ELR (cell line): ENCODE measurements at places on chromosomes 11 and 22.

GRCh38 chr11:20055312-20055711 lies 105.0 kb downstream of the DBX1 start:
- no peak for DNase-seq

DNA sequence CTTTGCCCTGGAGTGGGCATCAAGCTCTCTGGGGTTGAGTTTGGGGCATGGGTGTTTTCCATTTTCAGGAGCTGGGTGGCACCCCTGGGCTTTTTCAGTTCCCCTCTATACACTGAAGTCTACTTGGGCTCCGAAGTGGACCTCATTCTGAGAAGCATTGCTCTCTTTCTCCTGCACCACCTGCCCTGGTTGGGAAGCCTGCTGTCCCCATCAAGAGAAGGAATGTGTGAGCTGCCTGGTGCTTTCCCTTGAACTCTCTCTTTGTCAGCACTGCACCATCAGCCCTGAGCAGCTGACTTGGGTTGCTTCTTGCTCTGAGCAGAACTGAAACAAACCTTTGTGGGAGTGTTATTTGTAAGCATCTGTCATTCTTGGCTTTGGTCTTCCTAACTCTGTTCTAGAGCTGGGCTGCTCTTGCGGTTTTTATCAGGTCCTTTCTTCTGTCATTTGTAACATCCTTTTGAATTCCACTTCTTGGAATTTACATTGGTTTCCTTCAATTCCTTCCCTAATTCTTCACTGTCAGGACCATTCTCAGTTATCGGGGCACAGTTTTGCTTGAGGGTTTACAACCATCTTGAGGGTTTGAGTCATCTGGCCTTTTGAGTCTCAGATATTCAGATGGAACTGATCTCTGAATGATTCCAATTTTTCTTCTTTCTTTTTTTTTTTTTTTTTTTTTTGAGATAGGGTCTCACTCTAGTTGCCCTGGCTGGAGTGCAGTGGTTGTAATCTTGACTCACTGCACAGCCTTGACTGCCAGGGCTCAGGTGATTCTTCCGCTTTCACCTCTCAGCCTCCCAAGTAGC lies 20.5 kb downstream of the UBE2L3 start:
- no peak for DNase-seq

- no peak for DNase-seq
These were observed 48.5 kb upstream of the PPP2R1B start for GRCh38 chr11:111814557-111815320.

DNA sequence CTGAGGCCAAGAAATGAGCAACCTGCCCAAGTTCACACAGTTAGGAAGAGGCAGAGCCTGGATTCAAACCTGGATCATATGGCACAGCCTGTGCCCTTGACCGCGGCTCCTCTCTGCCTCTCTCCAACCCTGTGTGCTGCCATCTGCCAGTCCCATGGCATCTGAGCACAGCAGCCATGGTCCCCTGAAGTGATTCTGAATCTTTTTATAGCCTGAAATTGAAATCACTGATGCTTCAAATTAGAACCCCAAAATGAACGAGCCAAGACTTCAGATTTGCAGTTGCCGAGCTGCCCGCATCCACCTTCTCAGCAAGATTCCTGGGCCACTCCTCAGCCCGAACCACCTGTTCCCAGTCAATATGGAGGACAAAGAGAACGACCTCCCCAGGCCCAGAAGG lies 252.7 kb downstream of the CTTN start:
- DNase-seq: no peak

DNA sequence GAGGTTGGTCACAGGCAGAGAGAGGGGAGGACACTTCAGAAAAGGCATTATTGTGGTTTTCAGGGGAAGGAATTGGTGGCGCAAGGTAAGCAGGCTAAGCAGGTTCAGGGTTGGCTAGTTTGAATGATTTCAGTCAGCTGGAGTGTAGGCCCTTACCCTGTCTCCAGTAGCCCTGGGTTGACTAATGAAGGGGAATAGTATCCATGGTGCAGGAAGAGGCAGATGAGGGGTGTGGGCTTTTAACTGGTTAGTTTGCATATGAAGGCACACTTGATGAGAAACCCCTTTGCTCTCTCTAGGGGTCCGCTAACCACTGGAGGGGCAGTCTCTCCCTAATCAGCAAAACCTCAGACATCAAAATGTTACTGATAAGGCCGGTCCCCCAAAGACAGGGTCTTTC lies 249.7 kb downstream of the AASDHPPT start:
- no peak for DNase-seq

DNA sequence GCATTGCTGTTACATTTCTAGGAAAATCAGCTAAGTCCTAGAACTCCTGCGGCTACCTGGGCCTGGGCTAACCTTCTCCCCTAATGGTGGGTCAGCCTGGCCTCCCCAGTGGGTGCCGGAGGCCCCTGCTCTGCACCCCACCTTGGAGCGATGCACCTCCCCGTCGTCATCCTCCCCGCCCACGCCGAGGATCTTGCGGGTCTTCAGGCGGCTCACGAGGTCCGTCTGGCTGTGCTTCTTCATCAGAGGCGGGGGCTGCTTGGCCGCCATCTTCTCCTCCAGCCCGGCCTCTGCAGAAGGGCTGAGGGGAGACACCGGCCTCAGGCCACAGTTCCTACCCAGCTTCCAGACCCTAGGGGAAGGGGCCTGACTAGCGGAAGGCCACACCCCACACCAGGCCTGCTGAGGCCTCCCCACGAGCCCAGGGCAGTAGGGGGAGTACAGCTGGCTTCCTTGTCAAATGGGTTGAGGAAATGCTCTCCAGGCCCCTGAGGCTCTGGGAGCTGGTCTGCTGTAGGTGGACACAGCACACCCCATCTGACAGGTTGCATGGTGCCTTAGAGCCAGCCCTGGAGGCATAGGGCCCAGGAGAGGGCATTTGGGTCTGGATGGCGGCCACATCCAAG lies 12.5 kb downstream of the TP53I11 start:
- no peak for DNase-seq

- DNase-seq: peak; percentile 58
These were observed 135.8 kb upstream of the SPON1 start for GRCh38 chr11:13826505-13827278.

DNA sequence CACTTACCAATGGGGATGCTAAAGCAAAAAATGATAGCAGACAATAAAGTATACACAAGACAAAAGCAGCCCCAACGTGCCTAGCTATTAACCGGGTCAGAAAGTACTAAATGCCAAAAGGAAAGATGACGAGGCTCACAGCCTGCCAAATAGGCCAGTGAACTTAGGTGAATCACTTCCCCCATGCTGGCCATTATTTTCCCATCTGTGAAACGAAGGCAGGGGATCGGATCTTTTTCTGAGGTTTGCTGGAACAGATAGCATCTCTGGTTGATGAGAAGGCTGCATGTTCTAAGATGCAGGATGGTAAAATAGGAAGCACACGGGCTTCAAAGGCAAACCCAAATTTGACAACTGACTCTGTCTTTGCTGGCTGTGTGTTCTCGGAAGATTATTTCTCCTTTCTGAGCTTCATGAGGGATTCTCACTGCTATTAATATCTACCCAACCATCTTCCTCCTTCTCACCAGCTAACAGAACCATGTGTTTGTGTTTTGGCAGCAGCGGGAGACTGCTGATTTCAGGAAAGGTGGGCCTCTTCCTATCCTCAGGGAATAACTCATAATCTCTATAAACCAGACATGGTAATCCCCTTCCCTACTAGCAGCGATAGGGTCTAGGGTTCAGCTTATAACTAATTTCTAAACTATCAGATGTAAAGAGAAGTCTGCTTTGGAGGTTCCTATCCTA lies 390.7 kb downstream of the LARGE1 start:
- DNase-seq: no peak

- DNase-seq: peak; percentile 39
These were observed 182.6 kb downstream of the TRPC6 start for GRCh38 chr11:101401245-101401644.

GRCh38 chr11:114274637-114275036 lies 21.6 kb upstream of the NNMT start:
- DNase-seq: no peak

DNA sequence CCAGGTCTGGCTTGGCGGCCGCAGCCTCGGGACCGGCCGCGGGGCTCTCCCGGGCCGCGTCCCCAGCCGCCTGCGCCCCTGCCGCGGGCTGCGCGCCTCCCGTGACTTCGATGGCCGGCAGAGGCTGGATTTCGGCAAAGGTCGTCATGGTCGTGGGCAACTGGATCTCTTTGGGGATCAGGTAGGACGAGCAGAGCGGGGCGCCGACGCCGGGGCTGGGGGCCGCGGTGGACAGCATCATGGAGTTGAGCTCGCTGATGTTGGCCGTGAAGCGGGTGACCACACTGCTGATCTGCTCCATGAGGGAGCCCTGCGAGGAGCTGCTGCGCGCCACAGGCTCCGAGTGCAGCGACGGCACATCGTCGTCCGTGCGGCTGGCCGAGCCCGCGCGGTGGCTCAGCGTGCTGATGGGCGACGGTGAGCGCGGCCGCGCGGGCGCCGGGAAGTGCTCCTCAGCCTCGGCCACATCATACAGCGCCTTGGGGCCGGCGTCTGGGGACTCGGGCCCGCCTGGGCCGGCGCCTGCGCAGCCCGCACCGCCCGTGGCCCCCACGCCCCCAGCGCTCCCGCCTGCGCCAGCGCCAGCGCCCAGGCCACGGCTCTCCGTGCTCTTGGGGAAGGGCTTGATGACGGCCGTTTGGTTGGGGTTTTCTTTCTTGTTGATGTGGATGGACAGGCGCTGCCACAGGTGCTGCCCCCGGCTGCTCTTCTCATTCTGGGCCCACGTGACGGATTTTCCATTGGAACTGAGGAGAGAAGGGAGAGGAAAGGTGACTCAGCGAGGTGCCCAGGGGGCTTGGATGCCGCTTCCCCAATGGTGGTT lies 171.4 kb upstream of the CTSC start:
- no peak for DNase-seq

GRCh38 chr11:58963551-58964104 lies 24.3 kb downstream of the GLYATL1 start:
- DNase-seq: no peak

DNA sequence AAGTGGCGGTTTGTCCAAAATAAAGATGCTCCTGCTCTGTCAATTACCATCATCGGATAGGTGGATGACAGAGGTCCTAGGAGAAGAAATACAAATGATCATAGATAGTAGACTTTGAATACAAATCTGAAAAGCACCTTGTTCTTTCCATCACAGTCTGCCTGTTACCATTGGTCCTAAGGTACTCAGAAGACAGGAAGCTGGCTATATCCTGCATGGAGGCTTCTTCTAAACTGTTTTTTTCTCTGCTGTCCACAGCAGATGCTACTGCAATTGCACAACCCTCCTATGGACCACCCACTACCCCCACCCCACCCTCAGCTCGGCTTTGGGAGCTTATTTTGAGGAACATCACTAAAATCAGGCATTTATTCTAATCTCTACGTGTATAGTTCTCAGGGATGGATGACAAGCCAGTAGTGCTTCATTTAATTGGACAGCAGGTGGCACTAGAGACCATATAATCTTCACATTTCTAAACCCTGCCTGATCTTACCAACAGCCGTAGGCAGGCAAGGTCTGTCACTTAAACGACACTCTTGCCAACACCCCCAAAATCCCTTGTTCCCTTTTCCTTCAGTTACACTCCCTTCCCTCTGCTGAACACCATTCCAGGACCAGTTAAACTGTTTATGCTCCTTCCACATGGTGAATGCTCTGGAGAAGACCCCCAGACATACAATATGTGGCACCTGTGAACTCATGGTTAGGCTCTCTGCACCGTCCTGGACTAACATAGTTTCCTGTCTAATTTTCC lies 6.6 kb upstream of the PTS start:
- peak; percentile 72 for DNase-seq

- DNase-seq: no peak
These were observed 90.0 kb downstream of the AMOTL1 start for GRCh38 chr11:94858012-94858705.

GRCh38 chr11:3077846-3078440 lies 20.7 kb upstream of the CARS1 start:
- DNase-seq: no peak

GRCh38 chr11:70068345-70068744 lies 9.8 kb upstream of the ANO1 start:
- DNase-seq: no peak

GRCh38 chr11:24716403-24716802 lies 219.6 kb downstream of the LUZP2 start:
- no peak for DNase-seq

DNA sequence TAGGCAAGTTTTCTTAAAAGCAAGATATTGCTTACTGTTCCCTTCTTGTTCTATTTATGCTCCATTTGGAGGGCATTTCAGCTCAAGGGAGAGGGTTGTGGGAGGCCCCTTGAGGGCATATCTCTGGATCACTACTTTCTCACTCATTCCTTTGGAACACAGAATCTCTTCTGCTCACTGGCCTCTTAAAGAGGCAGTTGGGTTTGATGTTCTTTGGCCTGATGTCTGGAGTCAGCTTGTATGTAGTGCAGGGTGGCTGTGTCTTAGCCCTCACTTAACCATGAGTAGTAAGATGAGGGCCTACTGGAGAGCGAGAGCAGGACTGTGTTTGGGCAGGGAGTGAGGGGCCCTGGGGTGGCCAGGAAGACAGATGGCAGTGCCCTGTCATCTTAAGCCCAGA lies 3.6 kb downstream of the INCENP start:
- DNase-seq: no peak

DNA sequence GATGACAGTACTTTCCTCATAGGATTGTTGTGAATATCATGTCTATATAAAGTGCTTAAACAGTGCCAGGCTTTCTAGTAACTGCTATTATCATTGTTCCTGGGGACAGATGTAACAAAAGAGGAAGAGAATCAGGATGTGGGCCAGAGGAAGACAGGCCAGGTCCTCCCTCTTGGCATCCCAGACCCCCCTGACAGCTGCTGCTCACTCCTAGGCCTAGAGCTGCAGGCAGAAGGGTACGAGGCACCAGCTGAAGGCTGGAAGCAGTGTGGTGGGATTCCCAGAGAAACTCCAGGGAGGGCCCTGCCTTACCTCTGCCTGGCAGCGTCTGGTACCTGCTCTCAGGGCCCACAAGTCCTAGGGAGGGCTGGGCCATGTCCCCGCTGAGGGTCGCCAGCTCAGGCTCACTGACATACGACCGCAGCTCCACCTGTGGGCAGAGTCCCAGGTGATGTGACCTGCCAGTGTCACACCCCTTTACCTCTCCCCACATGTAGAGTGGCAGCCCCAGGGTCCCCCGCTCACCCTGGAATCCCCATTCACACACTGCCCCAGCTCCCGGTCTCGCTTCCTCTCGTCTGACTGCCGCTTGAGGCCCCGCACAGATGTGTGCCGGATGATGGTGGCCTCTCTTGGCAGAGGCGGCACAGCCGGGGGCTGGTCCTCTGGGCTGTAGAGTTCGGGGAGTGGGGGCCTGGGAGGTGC lies 52.2 kb downstream of the C11orf58 start:
- DNase-seq: no peak

DNA sequence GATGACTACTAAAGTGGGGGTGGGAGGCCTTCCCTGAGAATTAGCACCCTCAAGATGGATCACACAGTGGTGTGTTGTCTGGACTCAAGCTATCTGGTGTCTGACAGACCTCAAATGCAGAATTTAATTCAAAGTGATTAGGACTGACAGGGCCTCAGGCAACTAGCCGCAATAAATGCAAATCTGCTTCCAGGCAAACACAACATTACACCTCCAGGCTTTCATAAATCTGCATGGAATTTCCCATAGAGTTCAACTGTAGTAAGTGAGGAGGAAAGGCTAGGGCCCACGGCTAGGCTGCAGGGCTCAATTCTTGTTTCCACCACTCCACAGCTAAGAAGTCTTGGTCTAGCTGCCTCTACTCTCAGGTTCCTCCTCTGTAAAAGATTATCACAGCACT lies 331.4 kb downstream of the LARGE1 start:
- no peak for DNase-seq

GRCh38 chr11:134340354-134340964 lies 8.7 kb downstream of the GLB1L2 start:
- DNase-seq: no peak
